CD4-positive, alpha-beta T cell treated with Interleukin-15 for 1 hour (primary cell): ENCODE measurements at places on chromosomes 7 and 10.

- DNase-seq = no peak
Observed at GRCh38 chr10:131514454-131514853, 202.9 kb upstream of the TCERG1L start.

- no peak for DNase-seq
Observed at GRCh38 chr7:128886391-128887168, 23.9 kb downstream of the ATP6V1F start.

GRCh38 chr7:129707910-129708499 lies 96.5 kb downstream of the NRF1 start:
- no peak for DNase-seq

DNA sequence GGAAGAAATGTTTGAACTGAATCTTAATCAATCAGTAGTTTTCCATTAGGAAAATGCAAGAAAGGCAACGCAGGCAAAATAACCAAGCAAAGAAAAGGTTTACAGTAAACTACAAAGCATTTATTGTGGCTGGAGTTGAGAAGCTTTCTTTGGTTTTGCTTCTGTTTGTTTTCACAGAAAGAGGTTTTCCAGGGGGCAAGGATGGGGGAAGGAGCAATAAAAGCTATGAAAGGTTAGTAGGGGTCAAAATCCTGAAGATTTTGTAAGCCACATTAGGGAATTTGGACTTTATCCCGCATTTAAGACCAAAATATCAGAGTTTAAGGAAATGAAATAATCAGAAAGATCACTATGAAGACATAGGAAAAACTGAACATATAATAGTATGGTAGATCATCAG lies 51.1 kb downstream of the NT5C2 start:
- DNase-seq = no peak

DNA sequence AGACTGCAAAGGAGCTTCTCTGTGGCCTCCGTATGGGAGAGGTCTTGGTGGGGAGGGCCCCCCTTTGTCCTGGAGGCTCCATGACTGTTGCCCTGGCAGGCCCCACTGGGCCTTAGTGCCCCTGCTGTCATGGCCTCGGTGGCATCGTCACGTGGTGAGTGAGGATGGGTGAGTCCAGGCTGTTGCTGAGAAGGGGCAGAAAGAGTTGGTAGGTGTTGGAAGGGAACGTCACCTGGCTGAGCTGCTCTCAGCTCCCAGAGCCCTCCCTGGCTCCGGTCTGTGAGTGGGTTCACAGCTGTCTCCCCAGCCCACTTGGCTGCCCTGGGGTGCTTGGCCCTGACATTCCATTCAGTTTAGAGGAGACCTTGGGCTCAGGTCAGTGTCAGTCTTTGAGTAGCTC lies 16.1 kb downstream of the SFRP5 start:
- no peak for DNase-seq

DNA sequence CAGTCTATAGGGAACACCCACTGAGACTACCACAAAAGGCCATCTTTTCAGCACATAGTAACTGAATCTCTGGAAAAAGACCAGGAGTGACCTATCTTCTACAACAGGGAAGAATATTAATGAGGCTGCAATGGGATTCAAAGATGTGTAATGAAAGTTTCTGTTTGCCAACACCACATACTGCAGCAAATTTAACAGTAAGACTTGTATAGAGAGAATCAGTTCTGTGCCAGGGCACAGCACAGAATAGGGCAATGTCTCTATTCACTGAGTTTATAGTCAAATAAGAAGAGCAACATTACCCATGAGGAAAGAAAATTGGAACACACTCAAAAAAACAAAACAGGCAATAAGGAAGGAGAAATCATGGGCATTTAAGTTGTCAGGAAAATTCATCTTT lies 91.4 kb upstream of the PTN start:
- DNase-seq = no peak

GRCh38 chr10:19620811-19621210 lies 195.4 kb upstream of the PLXDC2 start:
- no peak for DNase-seq

- DNase-seq = no peak
Observed at GRCh38 chr7:33336820-33337219, 207.5 kb downstream of the BBS9 start.

DNA sequence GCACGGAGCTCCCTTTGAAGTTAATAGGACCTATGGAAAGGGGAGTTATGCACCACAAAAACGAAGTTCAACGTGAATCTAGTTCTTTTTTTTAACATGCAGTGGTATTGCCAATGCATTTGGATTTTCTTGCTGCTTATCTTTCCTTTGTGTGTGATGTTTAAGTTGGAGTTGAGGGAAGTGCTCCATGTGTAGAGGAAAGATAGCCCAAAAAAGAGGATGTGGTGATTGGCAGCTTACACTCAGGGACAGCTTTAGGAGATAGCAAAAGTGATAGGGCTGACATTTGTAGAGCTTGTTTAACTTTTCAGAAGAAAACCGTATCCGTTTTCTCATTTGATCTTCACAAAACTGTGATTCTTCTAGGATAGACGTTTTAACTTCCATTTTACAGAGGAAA lies 101.3 kb downstream of the MDFIC start:
- DNase-seq = no peak

GRCh38 chr10:29030900-29031299 lies 258.0 kb upstream of the LYZL1 start:
- DNase-seq = no peak

DNA sequence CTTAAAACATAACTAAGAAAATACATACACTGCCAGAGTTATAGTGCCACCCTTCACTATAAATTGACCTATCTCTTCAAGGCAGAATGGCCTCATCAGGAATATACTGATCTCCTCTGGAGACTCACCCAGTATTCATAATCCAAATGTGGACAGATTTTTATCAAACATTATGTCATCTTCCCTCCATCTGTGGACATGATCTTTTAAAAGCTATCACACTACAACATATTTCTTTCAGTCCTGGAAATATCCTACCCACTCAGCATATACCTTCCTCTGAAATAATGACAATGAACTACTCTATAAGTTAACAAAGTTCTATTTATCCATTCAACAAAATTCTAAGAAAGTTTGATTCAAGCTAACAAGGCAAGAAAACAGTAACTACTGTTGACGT lies 3.2 kb downstream of the ZNF800 start:
- DNase-seq = no peak

DNA sequence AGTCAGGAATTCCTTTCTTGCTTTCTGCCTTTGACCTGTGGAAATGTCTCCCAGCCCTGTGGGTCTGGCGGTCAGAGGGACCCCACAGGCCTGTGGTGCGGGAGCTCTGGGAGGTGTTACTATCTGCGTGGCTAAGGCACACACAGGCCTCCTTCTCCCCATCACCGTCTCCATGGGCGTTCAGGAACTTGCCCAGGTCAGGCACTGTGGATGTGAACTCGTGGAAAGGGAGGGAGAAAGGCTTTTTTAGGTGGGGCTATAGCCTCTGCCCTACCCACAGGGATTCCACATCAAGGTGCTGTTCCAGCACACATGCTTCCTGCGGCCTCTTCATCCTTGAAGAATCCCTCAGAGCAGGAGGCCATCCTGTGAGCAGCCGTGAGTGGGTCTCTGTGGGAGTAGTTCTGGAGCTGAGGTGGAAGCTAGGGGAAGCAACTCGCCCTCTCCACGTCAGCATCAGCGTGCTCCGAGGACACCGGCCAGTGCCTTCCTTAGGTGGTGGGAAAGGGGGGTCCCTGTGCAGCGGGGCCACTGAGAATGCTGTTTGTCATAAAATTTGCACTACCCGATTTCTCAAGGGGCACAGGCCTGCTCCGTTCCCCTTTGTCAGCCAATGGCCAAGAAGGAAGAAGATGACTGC lies 7.5 kb upstream of the ATP6V0E2 start:
- DNase-seq = no peak

DNA sequence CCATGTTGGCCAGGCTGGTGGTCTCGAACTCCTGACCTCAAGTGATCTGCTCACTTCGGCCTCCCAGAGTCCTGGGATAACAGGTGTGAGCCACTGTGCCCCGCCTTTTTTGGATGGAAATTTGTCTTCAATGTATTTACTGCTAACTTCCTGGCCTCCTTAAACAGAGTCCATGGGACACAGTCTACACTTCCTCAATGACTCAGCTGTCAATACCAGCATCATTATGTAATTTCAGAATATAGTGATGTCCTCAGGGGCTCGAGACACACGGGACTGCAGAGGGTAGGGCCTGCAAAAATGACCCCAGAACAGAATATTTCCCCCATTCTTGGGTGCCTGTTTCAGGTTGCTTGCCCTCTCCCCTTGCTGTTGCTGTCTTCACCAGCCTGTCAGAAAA lies 31.1 kb downstream of the CAMK2G start:
- DNase-seq = no peak

GRCh38 chr7:146126767-146127509 lies 10.3 kb downstream of the CNTNAP2 start:
- no peak for DNase-seq
